ENCODE measurements at places on chromosomes 13 and 19.

- peak; percentile 99 for DNase-seq
These were observed 129.0 kb upstream of the SPRY2 start for GRCh38 chr13:80469853-80470381.

GRCh38 chr19:4066176-4066606 is 508 bp downstream of the ZBTB7A start:
- DNase-seq, result no peak

DNA sequence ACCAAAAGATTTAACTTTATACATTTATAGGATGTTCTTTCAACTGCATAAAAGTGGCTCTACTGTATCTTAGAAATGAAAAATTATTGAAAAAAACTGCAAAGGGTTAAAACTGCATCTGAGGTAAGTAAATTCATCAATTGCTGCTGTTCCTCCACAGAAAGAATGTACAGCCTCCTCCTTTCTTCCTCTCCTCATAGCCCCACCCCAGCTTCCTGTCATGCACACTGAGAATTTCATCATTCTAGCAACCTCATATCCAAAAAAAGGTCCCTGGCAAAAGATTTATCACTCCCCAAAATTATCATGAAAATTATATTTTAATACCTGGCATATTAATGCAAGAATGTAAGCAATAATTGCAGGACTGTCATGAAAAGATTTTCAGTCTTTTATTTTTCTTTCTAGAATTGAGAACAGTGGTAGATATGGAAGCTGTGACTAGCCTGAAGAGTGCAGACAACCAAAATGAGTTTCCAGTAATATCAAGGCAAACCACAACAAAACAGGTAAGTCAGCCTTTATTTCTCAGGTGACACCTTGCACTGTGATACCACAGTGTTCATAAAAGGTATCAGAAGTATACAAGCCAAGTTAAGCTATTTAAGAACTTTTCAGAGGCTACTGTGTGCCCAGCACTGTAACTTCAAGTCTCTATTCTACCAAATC is 110.8 kb downstream of the SUCLA2 start:
- peak; percentile 56 for DNase-seq

DNA sequence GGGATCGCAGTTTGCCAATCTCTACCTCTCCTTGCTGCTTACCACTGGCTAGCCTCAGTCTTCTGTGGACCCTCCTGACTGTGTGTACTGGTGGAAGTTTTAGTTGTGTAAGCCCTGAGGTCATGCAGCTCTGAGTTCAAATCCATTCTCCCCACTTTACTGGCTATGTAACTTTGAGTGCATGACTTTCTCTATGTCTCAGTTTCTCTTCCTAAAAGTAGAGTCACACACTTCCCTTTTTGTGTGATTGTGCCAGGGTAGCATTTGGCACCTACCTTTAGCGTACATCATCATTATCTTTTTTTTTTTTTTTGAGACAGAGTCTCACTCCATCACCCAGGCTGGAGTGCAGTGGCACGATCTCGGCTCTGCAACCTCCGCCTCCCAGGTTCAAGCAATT is 70.3 kb downstream of the MAP4K1 start:
- no peak for DNase-seq

DNA sequence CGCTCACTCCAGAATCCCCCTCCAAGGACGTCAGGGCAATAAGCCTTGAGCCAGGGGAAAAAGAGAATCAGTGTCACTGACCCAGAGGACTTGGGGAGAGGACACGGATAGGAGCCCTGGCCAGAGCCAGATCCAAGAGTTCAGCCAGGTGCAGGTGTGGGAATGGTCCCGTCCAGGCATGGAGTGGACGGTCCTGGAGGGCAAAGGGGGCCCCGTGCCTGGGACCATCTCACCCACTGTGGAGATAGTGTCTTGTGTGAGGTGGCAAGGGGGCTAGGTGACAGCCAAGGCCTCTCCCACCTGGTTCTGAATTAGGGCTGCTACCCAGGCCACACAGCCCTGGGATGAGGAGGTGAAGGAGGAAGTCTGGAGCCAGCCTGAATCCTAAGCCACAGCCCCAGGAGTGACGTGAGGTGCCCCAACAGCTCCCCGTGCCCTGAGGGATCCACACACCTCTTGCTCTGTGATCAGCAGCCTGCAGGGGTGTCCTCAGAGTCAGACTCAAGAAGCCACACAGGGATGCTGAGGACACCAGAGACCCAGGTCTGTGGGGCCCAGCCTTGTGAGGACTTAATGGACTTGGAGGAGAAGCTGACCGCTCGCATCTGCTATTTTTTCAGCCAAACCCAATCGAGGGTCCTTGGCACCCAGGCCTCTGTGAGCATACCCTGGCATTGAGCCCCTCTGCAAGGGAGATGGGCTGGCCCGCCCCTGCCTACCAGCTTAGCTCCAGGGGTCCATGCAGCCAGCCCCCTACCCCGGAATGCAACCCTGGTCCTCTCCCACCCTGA is 16.4 kb upstream of the ZNF14 start:
- DNase-seq, result no peak

DNA sequence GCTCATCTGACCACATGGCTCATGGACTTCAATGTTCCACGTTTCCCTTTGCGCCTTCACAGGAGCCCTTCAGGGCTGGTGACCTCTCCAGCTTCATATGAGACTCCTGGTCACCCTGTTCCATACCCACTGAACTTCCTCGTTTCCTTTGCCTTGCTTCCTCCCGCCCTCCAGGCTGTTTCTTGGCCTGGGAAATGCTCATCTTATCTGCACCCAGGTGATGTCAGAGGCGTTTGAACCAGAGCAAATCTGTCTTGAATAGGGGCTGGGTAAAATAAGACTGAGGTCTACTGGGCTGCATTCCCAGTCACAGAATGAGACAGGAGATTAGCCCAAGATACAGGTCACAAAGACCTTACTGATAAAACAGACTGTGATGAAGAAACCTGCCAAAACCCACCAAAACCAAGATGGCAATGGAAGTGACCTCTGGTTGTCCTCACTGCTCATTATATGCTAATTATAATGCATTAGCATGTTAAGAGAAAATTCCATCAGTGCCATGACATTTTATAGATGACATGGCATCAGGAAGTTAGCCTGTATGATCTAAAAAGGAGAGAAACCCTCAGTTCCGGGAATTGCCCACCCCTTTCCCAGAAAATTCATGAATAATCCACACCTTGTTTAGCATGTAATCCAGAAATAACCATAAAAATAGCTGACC is 102.7 kb downstream of the DCLK1 start:
- no peak for DNase-seq

- DNase-seq, result no peak
These were observed 380.0 kb downstream of the ZNF536 start for GRCh38 chr19:30752201-30752600.

- DNase-seq, result peak; percentile 71
These were observed 31.2 kb downstream of the KEAP1 start for GRCh38 chr19:10471909-10472308.

DNA sequence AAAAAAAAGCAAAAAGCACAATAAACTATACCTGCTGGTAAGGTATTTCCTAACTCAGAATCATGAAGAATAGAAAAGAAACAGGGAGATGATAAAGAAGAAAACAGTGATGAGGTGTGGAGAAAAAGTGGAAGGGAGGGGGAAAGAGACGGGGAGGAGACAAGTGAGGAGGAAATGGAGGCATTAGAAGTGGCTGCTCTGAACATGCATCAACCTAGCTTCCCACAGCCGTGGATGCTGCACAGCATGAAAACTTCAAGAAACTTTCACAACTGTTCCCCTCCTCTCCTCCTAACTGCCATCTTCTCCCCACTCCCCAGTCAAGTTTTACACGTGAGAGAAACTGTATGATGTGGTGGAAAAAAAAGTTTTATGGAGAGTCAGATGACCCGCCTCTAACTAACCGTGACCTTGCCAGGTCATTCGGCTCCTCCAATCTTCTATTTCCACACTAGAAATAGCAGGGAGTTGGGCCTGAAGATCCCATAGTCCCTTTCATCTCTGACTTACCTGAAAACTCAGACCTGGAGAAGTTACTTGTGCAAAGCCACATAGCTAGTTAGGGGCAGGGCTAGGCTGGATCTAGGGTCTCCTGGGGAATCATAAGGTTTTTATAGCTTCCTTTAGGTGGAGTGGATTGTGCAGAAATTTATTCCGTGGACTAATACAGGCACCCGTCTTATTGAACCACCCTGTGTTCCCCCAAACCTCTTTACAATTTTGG is 461.9 kb downstream of the KLF5 start:
- DNase-seq, result no peak

DNA sequence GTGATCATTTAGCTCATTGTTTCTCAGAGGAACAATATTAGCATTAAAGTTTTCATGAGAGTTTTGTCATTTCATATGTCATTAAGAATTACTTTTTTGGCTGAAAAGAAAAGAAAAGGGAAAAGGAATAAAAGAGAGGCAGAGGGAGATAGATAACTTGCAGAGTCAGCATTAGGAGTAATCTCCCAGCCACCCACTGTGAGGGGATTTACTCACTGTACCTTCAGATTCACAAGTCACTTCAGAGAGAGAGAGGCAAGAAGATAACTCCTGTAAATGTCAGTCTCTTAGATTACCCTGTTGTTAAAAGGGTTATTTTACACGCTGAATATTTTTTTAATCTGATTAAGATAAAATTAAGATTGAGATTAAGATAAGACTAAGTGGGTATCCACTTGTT is 125.2 kb downstream of the POU4F1 start:
- no peak for DNase-seq

DNA sequence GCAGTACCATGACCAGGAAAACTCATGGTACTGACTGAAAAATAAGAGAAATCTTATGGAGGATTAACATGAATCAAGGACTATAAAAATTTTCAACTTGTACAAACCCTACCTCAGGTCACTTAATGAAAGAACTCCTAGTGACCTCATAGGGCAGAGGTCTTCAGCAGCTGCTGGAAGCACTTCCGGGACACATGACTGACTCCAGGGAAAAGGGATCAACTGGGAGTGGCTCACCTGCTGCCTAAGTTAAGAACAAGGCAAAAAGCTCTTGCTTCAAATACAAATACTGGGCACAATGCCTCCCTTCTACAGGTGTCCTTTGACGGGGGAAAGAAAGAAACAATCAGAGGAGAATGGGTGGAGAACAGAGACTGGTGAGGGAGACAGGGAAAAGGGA is 18.6 kb downstream of the DOCK9 start:
- DNase-seq, result no peak

GRCh38 chr19:16262618-16263017 is 62.0 kb upstream of the KLF2 start:
- no peak for DNase-seq

DNA sequence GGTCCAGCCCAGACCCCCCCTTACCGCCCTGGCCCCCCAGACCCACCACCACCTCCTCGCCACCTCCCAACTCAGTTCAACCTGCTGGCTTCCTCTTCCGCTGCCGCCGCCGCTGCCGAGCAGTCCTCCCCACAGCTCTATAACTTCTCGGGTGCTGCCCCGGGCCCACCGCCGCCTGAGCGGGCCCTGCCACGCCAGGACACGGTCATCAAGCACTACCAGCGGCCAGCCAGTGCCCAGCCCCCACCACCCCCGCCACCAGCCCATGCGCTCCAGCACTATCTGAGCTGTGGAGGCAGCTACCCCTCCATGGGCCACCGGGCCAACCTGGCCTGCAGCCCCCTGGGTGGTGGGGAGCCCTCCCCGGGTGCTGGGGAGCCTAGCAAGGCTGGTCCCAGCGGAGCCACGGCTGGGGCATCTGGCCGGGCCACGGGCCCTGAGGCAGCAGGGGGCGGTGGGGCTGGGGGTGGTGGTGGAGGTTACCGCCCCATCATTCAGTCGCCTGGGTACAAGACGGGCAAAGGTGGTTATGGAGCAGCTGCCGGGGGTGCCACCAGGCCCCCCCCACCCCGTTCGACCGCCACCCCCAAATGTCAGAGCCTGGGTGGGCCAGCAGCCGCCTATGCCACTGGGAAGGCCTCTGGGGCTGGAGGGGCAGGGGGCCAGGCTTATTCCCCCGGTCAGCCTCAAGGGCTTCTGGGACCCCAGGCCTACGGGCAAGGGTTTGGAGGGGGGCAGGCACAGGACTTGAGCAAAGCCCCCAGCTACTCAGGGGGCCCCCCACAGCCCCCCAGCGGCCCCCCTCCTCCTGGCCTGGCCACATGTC is 4.2 kb downstream of the PRR12 start:
- DNase-seq, result no peak

GRCh38 chr19:10812196-10812595 is 23.8 kb downstream of the TMED1 start:
- no peak for DNase-seq

- DNase-seq, result no peak
These were observed 187.8 kb downstream of the DIAPH3 start for GRCh38 chr13:59975807-59976435.

DNA sequence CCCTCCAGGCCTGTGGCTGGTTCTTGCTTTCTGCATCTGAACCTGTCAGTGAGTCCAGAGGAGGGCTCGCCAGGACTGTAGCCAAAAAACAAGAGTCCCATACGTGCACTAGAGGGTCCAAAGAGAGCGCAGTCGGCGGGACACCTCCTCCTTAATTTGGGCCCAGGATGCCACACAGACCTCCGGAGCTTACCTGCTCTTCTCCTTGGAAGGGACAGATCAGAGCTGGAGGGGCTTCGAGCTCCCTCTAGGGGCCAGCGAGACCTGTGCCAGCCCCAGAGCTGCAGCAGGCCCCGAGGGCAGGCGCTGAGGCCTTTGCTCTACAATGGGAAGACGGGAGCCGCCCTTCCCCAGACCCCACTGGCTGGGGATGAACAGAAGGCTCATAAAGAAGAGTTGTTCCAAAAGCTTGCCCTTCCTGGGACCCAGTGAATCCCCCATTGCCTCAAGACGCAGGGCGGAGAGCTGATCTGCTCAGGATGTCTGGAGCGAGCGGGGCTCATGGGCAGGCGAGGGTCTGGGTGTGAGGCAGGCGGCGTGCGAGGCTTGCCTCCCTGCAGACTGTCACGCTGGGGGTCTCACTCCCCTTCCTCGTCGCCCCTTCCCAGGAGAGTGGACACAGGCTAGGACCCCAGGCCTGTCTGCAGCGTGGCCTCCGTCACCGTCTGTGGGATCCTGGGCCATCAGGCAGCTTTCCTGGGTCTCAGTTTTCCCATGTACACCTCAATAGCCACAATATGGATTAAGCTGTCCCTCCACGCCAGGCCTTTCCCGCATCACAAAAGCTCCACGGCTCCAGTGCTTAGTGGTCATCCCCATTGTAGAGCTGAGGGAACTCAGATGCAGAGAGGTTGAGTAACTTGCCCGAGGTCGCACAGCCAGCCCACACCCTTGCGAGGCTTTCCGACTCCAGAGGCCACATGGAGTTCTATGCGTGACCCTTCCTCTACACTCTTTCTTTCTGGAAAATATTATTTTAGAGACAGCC is 46.9 kb upstream of the VSTM2B start:
- no peak for DNase-seq

DNA sequence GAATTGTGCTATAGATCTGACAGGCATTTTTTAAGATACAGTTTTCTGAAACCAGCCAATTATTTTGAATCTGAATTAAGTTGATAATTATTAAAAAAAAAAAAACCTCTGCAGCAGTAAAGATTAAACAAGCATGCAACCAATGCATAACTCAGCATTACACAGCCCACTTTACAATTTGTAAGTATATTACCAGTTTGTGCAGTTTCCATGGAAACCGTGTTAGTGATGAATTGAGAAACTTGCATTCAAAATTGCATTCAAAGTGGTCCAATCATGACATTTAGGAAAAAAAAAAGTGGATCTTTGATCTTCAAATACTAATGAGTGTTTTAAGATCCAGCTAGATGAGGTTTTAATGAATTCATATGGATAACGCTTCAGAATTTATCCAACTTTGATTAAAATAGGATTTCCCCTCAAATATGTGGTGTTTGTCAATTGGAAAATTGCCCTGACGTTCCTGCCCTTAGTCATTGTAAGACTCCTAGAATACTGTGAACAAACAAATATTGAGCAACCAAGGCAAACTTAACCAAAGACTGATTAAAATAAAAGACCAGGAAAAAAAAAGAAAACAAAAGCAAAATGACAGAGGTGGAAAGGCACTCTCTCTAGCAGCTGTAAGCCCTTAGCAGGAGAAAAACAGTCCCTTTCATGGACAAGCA is 314.8 kb upstream of the MAB21L1 start:
- DNase-seq, result peak; percentile 57
